Naive B cell (primary cell): ENCODE measurements at places on chromosomes 12 and 14. TPM values are rescaled to one million over a fixed set of nuclear protein-coding genes. Genes with fewer than 3 reads are reported as not detected.

Gene CACNA2D4
- 2.1 TPM for polyA plus RNA-seq

Gene ARMH4
- 0.82 TPM for polyA plus RNA-seq

Gene CNTN1
- polyA plus RNA-seq, result not detected

Gene HNF1A
- not detected for polyA plus RNA-seq

Gene EIF2S3B
- polyA plus RNA-seq, result 0.79 TPM

Gene SAMD15
- polyA plus RNA-seq, result not detected

Gene STRN3
- polyA plus RNA-seq, result 4.2 TPM

Gene SMCO2
- not detected for polyA plus RNA-seq

- no peak for DNase-seq
- H3K4me3 ChIP-seq, result no peak overlapping the region
- no peaks in the 10 kb centered on the region for H3K36me3 ChIP-seq
- peaks cover 8% of the 10 kb centered on the region for H3K27me3 ChIP-seq
- no peaks in the 10 kb centered on the region for H3K4me1 ChIP-seq
- H3K27ac ChIP-seq, result no peak overlapping the region
Observed at GRCh38 chr12:91704446-91704845, 441.2 kb downstream of the BTG1 start.

DNA sequence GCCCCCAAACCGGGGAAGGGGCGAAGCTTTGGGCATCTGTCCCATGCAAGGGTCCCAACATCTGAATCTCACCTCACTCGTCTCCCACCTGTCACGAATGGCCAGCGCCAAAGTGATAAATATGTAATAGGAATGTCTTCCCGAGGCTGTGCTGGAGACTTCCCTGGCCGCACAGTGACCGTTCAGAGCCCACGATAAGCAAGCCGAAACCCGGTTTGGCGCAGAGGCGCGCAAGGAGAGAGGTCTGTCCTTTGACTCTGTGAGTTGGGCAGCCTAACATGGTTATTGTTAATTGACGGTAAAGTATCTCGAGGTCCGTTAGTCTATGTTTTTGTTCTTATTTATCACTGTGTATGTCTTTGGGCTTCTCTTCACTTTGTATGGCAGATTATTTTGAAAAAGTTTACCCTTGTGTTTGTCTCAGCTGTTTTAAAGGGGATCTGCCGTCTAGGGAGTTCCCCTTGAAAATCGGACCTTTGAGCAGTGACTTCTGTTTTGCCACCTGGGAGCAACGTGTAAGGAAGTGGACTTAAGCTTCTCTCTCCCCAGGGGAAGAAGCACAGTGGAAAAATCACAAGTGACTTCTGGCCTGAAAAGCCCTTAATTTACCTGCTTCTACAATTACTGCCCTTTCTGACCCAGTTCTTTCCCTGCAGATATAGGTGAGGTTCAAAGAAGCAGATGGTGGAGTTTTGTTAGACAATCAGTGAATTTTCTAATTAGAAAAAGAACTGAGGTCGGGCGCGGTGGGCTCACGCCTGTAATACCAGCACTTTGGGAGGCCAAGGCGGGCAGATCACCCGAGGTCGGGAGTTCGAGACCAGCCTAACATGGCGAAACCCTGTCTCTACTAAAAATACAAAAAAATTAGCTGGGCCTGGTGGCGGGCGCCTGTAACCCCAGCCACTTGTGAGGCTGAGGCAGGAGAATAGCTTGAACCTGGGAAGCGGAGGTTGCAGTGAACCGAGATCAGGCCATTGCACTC is 1.1 kb upstream of the TM9SF1 start:
- H3K4me3 ChIP-seq, result peak overlapping the region; percentile 93
- no peaks in the 10 kb centered on the region for H3K27me3 ChIP-seq
- peaks cover 4% of the 10 kb centered on the region for H3K36me3 ChIP-seq

DNA sequence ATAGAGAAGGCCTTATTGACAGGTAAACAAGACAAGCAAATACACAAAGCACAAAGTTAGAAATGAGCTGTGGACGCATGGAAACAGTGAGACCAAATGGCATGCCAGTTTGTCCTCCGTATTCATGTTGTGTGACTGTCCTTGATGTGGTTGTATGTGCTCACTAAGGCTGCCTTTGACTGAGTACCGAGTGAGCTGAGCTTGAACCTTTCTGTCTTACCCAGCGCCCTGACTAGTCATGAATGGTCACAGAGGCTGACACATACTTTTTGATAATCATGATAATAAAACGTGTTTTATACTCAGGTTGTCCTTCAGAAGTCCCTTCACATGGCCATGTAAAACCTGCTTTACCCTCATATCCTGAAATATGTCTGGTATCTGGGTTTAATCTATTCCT is 553 bp upstream of the CATSPERB start:
- H3K27ac ChIP-seq, result no peak overlapping the region
- no peaks in the 10 kb centered on the region for H3K4me1 ChIP-seq
- H3K27me3 ChIP-seq, result peaks cover 26% of the 10 kb centered on the region

GRCh38 chr12:64609536-64610078 is 688 bp upstream of the RASSF3 start:
- H3K4me3 ChIP-seq, result peak overlapping the region; percentile 91
- H3K27ac ChIP-seq, result peak overlapping the region; percentile 96
- DNase-seq, result peak; percentile 20
- no peaks in the 10 kb centered on the region for H3K27me3 ChIP-seq
- peaks cover 42% of the 10 kb centered on the region for H3K4me1 ChIP-seq
- no peaks in the 10 kb centered on the region for H3K36me3 ChIP-seq

DNA sequence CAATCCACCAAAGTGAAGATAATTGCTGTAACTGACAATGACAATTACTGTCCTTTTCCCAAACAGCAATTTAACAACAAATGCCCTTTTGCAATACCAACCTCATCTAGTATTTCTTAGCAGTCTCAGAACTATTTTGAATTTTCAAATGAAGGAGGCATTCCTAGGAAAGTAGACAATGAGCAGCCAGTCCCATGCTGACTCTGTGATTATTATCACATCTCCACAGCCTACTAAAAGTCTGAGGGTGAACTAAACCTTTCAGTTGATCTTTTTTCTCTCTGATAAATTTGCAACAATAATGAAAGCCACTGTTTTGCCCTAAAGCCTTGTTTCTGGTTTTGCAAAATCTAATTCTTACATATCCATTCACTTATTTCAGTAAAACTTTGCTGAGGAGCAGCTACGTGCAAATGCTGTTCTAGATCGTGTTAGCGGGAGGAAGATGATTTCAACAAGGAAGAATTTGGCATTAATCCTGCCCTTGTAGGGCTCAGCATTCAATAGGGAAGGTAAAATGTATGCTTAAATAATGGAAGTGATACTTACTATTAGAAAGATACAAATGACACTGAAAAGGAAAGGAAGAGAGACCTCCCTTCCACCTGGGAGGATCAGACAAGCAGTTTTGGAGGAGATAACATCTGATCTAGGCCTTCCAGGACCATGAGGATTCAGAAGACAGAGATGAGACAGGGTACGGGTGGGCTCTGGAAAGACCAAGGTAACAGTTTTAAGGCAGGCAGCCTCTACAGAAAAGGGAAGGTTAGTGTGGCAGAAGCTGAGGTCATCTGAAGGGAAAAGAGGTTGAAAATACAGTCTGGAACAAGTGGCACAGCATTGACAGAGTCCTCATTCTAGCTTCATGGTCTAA is 47.4 kb downstream of the SLC38A1 start:
- H3K27ac ChIP-seq, result peak overlapping the region; percentile 94
- no peak for DNase-seq
- peaks cover 33% of the 10 kb centered on the region for H3K36me3 ChIP-seq
- peaks cover 88% of the 10 kb centered on the region for H3K4me1 ChIP-seq
- H3K4me3 ChIP-seq, result peak overlapping the region; percentile 22

GRCh38 chr14:88960496-88960895 is 136.0 kb downstream of the TTC8 start:
- peaks cover 31% of the 10 kb centered on the region for H3K27me3 ChIP-seq
- no peaks in the 10 kb centered on the region for H3K4me1 ChIP-seq
- no peak overlapping the region for H3K4me3 ChIP-seq
- no peak for DNase-seq
- H3K36me3 ChIP-seq, result no peaks in the 10 kb centered on the region

DNA sequence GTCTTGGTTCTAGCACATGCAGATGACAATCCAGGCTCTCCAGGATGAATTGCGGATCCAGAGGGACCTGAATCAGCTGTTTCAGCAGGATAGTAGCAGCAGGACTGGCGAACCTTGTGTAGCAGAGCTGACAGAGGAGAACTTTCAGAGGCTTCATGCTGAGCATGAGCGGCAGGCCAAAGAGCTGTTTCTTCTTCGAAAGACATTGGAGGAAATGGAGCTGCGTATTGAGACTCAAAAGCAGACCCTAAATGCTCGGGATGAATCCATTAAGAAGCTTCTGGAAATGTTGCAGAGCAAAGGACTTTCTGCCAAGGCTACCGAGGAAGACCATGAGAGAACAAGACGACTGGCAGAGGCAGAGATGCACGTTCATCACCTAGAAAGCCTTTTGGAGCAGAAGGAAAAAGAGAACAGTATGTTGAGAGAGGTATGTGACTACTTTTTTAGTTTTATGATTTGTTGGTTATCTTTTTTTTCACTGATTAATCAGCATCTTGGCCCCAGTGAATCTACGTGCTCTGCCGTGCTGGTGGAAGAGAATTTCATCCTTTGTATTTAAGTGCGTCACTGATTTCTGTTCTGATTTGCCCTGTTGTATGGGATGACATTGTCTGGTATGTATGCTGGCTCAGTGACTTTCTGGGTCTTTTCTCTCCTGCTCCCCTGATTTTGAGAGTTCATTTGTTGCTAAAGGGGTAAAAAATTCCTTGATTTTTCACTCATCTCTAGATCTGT is 92.3 kb downstream of the ERC1 start:
- peaks cover 7% of the 10 kb centered on the region for H3K36me3 ChIP-seq
- H3K4me3 ChIP-seq, result no peak overlapping the region
- H3K27ac ChIP-seq, result no peak overlapping the region
- H3K27me3 ChIP-seq, result no peaks in the 10 kb centered on the region
- H3K4me1 ChIP-seq, result peaks cover 4% of the 10 kb centered on the region

DNA sequence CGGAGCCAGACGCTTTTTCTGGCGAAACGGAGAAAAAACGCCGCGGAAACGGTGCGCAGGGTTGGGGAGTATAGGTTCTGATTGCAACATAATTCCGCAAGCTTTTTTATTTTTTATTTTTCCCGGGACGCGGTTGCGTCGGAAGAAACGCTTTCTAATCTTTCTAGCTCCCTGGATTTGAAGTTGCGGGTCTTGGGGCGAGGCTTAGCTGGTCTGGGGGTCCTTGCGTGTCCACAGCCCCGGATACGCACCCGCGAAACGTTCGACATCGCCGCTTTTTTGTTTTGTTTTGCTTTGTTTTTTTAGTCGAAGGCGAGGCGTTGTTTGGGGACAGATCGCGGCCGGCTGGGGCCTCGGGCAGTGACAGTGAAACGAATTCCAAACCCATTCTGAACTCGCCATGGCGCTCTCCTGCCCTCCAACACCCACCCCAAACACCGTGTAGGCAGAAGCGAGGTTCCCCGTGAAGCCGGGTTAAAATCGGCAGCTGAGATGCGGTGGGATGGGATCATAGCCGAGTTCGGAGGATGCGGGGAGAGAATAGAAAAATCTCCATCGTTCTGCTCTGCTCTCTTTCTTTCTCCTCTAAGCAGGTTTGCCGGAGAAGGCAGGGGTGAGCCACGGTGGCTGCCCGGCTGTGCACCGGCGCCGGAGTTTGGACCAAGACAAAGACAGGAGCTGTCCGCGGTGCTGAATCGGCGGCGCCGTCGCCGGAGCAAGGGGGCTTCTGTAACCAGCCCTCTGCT is 8.1 kb upstream of the LHX5 start:
- peaks cover 4% of the 10 kb centered on the region for H3K36me3 ChIP-seq
- no peak overlapping the region for H3K4me3 ChIP-seq
- H3K27ac ChIP-seq, result peak overlapping the region; percentile 75

GRCh38 chr14:74616996-74617700 is 5.1 kb upstream of the LTBP2 start:
- DNase-seq, result no peak
- H3K36me3 ChIP-seq, result no peaks in the 10 kb centered on the region
- H3K4me3 ChIP-seq, result no peak overlapping the region
- H3K27me3 ChIP-seq, result peaks cover 28% of the 10 kb centered on the region
- no peak overlapping the region for H3K27ac ChIP-seq

DNA sequence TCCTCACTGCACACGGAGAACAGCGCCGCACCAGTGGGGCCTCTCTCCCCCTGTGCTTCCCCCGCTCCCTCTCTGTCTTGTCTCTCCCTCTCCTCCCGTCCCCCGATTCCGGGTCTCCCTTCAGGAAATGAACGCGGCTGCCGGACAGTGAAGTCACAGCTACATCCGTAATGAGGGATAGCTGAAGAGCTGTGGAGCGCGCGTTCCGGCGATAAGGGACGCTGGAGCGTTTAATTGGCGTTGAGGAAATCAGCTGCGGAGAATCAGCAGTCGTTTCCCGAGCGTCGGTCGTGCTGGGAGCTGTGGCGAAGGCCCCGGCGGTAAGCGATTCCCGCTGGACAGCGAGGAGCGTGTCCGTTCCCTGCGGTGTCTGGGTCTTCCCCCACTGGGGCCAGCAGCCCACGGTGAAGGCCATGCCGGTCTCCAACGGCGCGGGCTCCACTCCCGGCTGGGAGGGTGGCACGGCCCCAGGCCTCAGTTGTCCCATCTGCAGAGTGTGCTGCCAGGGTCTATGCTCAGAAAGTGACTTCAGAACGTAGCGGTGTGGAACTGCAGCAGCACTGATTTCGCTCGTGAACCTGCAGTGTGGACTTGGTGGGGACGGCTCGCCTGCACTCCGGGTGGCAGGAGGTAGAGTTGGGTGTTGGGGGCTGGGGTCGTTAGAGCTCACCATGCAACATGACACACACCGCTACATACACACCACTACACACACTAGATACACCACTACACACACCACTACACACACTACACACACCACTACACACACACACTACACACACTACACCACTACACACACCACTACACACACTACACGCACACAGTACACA is 10.9 kb downstream of the NOC4L start:
- no peak for DNase-seq
- H3K27me3 ChIP-seq, result no peaks in the 10 kb centered on the region
- no peaks in the 10 kb centered on the region for H3K36me3 ChIP-seq
- no peak overlapping the region for H3K27ac ChIP-seq
- H3K4me3 ChIP-seq, result peak overlapping the region; percentile 15
- peaks cover 5% of the 10 kb centered on the region for H3K4me1 ChIP-seq

- H3K4me3 ChIP-seq, result no peak overlapping the region
- peaks cover 15% of the 10 kb centered on the region for H3K36me3 ChIP-seq
- no peaks in the 10 kb centered on the region for H3K27me3 ChIP-seq
- H3K4me1 ChIP-seq, result peaks cover 34% of the 10 kb centered on the region
Observed at GRCh38 chr14:23028799-23029198, 5.9 kb downstream of the PSMB5 start.

GRCh38 chr12:67422081-67422480 is 152.9 kb downstream of the CAND1 start:
- H3K4me1 ChIP-seq, result no peaks in the 10 kb centered on the region
- no peaks in the 10 kb centered on the region for H3K36me3 ChIP-seq
- no peak overlapping the region for H3K4me3 ChIP-seq
- H3K27ac ChIP-seq, result no peak overlapping the region
- no peaks in the 10 kb centered on the region for H3K27me3 ChIP-seq

GRCh38 chr14:82113710-82114109 is 580.1 kb upstream of the SEL1L start:
- no peak for DNase-seq
- no peaks in the 10 kb centered on the region for H3K36me3 ChIP-seq
- no peaks in the 10 kb centered on the region for H3K27me3 ChIP-seq
- H3K27ac ChIP-seq, result no peak overlapping the region
- H3K4me1 ChIP-seq, result no peaks in the 10 kb centered on the region
- H3K4me3 ChIP-seq, result no peak overlapping the region
